ENCODE measurements at places on chromosomes 13 and 19. TPM values are rescaled to one million over a fixed set of nuclear protein-coding genes. Genes with fewer than 3 reads are reported as not detected.

GRCh38 chr19:29092712-29093552 is 120.0 kb downstream of the UQCRFS1 start:
- no peaks in the 10 kb centered on the region for H3K36me3 ChIP-seq
- no peaks in the 10 kb centered on the region for H3K4me1 ChIP-seq
- no peak overlapping the region for H3K4me3 ChIP-seq
- DNase-seq = no peak

The ZNF708 gene
- total RNA-seq = 10.0 TPM

The SEMA6B gene
- 0.39 TPM for total RNA-seq

GRCh38 chr19:12793290-12794195 is 2.3 kb downstream of the JUNB start:
- no peaks in the 10 kb centered on the region for H3K36me3 ChIP-seq
- no peaks in the 10 kb centered on the region for H3K27me3 ChIP-seq
- peak overlapping the region; percentile 93 for H3K4me3 ChIP-seq

DNA sequence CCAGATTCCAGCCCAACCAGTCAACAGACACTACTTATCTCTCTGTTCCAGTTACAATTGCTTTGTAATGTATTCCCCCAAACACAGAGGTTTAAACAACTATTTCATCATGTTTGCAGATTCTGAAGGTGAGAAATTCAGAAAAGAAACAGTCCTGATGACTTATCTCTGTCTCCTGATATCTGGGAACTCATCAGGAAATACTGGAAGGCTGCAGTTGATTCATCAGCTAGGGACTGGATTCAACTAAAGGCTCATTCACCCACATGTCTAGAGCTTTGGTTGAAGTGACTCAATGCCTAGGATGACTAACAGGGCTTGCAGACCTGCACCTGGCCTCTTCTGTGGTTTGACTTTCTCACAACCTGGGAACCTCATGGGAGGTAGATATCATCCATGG is 56.6 kb upstream of the GPC6 start:
- no peak overlapping the region for H3K4me3 ChIP-seq
- no peaks in the 10 kb centered on the region for H3K4me1 ChIP-seq
- H3K27ac ChIP-seq = no peak overlapping the region
- H3K36me3 ChIP-seq = no peaks in the 10 kb centered on the region
- no peak for DNase-seq

DNA sequence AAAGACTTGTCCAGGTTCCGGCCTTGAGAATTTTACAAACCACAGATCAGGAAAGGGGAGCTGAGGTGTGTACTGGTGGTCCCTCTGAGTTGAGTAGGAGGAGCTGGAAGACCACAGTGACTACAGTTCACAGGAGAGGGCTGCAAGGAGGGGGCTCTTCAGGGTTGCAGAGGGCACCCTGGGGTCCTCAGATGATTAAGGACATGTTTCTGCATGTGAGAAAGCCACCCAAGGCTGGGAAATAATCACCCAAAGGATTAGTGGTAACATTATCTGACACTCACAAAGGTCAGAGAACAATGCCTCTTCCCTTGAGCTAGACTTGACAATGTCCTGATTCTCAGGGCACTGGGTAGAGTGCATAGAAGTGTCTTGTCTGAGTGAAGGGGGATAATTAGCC is 540.4 kb downstream of the IRS2 start:
- no peak overlapping the region for H3K4me3 ChIP-seq
- H3K27me3 ChIP-seq = no peaks in the 10 kb centered on the region
- no peaks in the 10 kb centered on the region for H3K36me3 ChIP-seq

The ZNF792 gene
- 5.6 TPM for total RNA-seq

The C1QTNF9B gene
- total RNA-seq = not detected

DNA sequence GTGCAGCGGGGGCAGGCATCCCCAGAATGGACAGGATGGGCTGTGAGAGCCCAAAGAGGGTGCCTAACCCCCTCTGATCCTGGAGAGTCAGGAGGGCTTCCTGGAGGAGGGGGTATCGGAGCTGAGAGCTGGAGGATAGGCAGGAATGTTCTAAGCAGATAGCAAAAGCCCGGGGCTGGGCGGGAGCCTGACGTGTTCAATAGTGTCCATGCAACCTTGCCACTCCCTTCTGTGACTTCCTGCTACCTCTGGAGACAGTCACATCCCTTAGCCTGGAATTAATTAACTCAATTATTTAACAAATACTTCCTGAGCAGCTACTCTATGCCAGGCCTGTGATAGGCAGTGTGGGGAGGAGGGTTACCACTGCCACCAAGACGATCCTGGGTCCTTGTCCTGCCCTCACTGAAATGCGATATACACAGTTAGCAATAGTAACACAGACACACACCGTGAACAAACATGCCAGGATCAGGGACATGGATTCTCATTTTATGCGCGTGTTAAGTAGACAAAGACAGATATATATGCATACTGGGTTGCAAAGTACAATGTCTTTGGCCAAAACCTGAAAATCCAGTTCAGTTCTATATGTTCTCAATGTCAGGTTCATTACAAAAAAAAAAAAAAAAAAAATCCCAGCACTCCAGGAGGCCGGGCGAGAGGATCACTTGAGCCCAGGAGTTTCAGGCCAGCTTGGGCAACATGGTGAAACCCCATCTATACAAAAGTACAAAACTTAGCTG is 10.7 kb downstream of the AP2S1 start:
- DNase-seq = no peak
- peaks cover 1% of the 10 kb centered on the region for H3K36me3 ChIP-seq
- no peak overlapping the region for H3K27ac ChIP-seq
- peaks cover 17% of the 10 kb centered on the region for H3K4me1 ChIP-seq
- no peak overlapping the region for H3K4me3 ChIP-seq

The PGLYRP1 gene
- total RNA-seq = not detected

- no peak for DNase-seq
- H3K36me3 ChIP-seq = no peaks in the 10 kb centered on the region
- no peaks in the 10 kb centered on the region for H3K27me3 ChIP-seq
- H3K27ac ChIP-seq = no peak overlapping the region
- H3K4me1 ChIP-seq = no peaks in the 10 kb centered on the region
- no peak overlapping the region for H3K4me3 ChIP-seq
Observed at GRCh38 chr19:56601375-56601774, 6.3 kb downstream of the ZNF71 start.

DNA sequence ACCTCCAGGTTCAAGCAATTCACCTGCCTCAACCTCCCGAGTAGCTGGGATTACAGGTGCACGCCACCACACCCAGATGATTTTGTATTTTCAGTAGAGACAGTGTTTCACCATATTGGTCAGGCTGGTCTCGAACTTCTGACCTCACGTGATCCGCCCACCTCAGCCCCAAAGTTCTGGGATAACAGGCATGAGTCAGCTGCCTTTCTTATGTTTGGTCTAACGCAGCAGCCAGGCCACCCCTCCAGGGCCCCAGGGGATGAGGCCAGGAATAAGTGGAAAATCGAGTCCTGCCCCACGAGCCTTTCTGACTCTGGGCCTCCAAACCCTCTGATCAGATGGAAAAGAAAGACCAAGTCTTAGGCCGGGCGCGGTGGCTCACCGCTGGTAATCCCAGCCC is 44.5 kb downstream of the CERS4 start:
- no peak for DNase-seq
- no peaks in the 10 kb centered on the region for H3K27me3 ChIP-seq
- no peaks in the 10 kb centered on the region for H3K36me3 ChIP-seq
- H3K4me3 ChIP-seq = no peak overlapping the region
- no peak overlapping the region for H3K27ac ChIP-seq
- no peaks in the 10 kb centered on the region for H3K4me1 ChIP-seq

The ZNF835 gene
- not detected for total RNA-seq

DNA sequence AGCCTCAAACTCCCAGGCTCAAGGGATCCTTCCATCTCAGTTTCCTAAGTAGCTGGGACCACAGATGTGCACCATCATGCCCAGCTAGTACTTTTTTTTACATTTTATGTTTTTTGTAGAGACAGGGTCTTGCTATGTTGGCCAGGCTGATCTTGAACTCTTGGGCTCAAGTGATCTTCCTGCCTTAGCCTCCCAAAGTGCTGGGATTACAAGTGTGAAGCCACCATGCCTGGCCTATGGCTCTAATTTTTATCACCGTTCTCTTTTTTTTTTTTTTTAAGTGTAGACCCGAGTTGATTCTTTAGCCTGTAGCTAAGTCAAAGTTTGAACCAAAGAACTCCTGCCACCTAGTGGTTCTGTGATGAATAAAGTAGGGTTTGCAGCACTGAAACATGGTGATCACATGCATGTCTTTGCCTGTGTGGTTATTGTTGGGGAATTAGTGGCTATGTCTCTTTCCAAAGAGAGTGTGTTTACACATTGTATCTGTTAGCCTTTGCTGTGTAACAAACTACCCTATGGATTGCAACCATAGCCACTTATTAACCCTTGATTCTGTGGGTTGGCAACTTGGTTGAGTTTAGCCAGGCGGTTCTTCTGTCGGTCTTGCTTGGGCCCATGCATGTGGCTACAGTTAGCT is 11.6 kb downstream of the NFILZ start:
- DNase-seq = peak; percentile 15
- no peak overlapping the region for H3K27ac ChIP-seq
- H3K4me1 ChIP-seq = peaks cover 6% of the 10 kb centered on the region
- H3K27me3 ChIP-seq = no peaks in the 10 kb centered on the region

The TPRX2 gene
- total RNA-seq = not detected

GRCh38 chr13:28922341-28922740 is 102.2 kb downstream of the MTUS2 start:
- H3K4me1 ChIP-seq = no peaks in the 10 kb centered on the region
- DNase-seq = no peak
- no peaks in the 10 kb centered on the region for H3K27me3 ChIP-seq
- H3K36me3 ChIP-seq = no peaks in the 10 kb centered on the region

GRCh38 chr13:70505809-70506208 is 397.6 kb upstream of the KLHL1 start:
- DNase-seq = no peak
- H3K27me3 ChIP-seq = no peaks in the 10 kb centered on the region
- peaks cover 8% of the 10 kb centered on the region for H3K4me1 ChIP-seq
- no peak overlapping the region for H3K27ac ChIP-seq
- no peaks in the 10 kb centered on the region for H3K36me3 ChIP-seq
- no peak overlapping the region for H3K4me3 ChIP-seq

DNA sequence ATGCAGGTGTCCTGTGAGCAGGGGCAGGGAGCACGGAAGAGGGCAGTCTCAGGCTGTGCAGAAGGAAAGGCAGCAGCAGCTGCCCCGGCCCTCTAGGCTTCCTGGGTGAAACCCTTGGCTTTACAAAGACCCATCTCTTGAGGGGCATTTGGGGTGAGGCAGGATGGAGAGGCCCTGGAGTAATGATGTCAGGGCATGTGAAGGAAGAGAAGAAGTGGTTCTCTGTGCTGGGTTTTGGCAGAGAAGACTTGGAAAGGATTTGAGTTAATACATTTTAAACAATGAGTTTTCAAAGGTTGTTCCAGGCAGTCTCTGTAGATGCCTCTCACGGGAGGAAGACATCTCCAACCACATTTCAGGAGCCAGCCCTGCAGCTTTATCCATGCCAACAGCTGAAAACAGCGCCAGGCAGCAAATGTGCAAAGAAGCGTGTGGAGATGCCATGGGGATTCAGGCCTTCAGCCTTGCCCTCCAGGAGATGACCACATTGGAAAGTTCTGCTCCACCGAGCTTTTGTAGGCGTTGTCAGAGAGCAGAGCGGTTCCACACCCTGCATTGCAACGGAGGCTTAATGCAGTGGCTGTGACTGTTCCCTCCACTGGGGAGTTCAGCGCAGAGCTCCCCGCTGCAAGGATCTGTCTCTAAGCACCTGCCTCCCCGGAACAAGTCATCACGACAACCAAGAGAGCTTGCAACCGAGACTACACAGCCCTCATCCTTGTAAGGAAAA is 322.8 kb downstream of the UQCRFS1 start:
- H3K27me3 ChIP-seq = no peaks in the 10 kb centered on the region
- H3K27ac ChIP-seq = no peak overlapping the region
- no peaks in the 10 kb centered on the region for H3K36me3 ChIP-seq
- no peak overlapping the region for H3K4me3 ChIP-seq
- H3K4me1 ChIP-seq = no peaks in the 10 kb centered on the region

The COL5A3 gene
- not detected for total RNA-seq

DNA sequence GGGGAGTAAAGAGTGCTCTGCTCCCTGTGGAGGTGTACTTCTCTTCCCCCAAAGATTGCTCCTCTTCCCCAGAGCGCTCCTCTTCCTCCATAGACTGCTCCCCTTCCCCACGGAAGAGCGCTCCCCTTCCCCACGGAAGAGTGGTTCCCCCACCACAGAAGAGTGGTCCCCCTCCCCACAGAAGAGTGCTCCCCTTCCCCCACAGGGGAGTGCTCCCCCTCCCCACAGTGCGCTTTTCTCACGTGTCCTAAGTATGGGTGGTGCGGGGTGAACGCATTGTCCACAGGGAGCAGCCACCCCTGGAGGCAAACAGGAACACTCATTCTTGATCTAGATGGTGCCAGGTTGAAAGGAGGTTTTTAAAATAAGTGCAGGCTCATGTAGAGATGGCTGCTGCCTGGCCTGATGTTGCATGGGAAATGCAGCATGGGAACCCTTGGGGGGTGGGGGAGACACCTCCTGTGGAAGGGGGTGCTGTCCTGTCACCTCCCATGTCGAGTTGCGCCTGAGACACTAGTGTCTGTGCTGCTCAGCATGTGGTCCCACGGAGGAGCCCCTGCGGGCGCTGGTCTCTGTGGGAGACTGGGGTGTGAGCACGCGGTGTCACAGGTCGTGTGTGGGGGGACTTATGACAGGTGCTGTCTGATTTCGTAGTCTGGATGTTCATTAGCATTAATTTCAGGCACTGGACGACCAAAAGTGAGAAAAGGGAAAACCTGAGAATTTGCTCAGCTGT is 52.2 kb downstream of the ATP11A start:
- no peaks in the 10 kb centered on the region for H3K4me1 ChIP-seq
- H3K36me3 ChIP-seq = no peaks in the 10 kb centered on the region
- no peak overlapping the region for H3K4me3 ChIP-seq
- DNase-seq = peak; percentile 17

DNA sequence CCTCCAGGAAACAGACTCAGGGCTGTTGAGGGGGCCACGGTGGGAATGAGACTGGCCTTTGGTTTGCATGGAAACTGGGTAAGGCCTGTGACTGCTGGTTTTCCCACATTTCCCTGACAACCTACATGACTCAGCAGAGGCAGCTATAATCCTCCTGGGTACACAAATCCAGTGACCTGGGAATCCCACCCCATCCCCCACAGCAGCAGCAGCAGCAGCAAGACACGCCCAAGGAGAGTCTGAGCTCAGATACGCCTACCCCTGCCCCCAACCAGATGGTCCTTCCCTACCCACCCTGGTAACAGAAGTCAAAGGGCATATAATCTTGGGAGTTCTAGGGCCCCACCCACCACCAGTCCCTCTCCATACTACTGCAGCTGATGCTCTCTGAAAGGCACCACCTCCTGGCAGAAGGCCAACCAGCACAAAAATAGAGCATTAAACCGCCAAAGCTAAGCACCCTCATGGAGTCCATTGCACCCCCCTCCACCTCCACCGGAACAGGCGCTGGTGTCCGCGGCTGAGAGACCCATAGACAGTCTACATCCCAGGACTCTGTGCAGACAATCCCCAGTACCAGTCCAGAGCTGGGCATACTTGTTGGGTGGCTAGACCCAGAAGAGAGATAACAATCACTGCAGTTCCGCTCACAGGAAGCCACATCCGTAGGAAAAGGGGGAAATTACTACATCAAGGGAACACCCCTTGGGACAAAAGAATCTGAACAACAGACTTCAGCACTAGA is 237.2 kb upstream of the SPRY2 start:
- H3K36me3 ChIP-seq = no peaks in the 10 kb centered on the region
- H3K4me1 ChIP-seq = no peaks in the 10 kb centered on the region
- no peak overlapping the region for H3K4me3 ChIP-seq

The CELF5 gene
- total RNA-seq = not detected

Data from Caco-2 (cell line).